H9 (cell line): ENCODE measurements at places on chromosomes 13 and 19. TPM values are rescaled to one million over a fixed set of nuclear protein-coding genes. Genes with fewer than 3 reads are reported as not detected.

- DNase-seq, result no peak
- no peaks in the 10 kb centered on the region for H3K27me3 ChIP-seq
- H3K27ac ChIP-seq, result no peak overlapping the region
Measured at GRCh38 chr13:109199280-109199679, 569.9 kb downstream of the MYO16 start.

GRCh38 chr13:20772401-20773131 is 1.2 kb downstream of the EEF1AKMT1 start:
- no peaks in the 10 kb centered on the region for H3K27me3 ChIP-seq
- peak overlapping the region; percentile 90 for H3K4me3 ChIP-seq
- peaks cover 39% of the 10 kb centered on the region for H3K36me3 ChIP-seq
- H3K27ac ChIP-seq, result no peak overlapping the region
- H3K4me1 ChIP-seq, result no peaks in the 10 kb centered on the region

- H3K4me3 ChIP-seq, result peak overlapping the region; percentile 88
- no peaks in the 10 kb centered on the region for H3K27me3 ChIP-seq
- H3K36me3 ChIP-seq, result peaks cover 20% of the 10 kb centered on the region
- no peak for DNase-seq
- no peak overlapping the region for H3K27ac ChIP-seq
Measured at GRCh38 chr19:17718550-17718946, 732 bp upstream of the MAP1S start.

Gene HSH2D
- 1.8 and 2.3 TPM in 2 replicates for total RNA-seq

- H3K4me1 ChIP-seq, result no peaks in the 10 kb centered on the region
- no peaks in the 10 kb centered on the region for H3K36me3 ChIP-seq
- H3K27ac ChIP-seq, result no peak overlapping the region
- DNase-seq, result no peak
Measured at GRCh38 chr13:111868716-111869115, 198.2 kb upstream of the SOX1 start.

Gene OVOL3
- total RNA-seq, result not detected in 2 replicates

DNA sequence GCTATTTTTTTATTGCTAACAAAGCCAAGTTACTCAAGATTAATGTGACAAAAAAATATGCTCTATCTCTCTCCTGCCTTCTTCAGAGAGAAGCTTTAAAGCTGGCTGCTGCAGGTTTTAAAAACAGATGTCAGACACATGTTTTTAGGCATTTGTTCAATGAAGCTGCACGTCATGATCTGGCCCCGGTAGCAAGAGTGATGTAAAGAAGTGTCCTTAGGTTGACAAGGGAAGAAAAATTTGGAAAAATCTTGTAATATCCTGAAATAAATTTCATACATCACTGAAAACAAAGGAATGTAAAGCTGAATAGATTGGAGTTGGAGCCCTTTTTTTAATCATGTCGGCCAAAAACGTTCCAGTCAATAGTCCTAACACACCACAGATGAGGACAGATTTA is 531.4 kb upstream of the NBEA start:
- no peaks in the 10 kb centered on the region for H3K27me3 ChIP-seq
- no peak for DNase-seq
- H3K4me1 ChIP-seq, result no peaks in the 10 kb centered on the region
- H3K4me3 ChIP-seq, result no peak overlapping the region

DNA sequence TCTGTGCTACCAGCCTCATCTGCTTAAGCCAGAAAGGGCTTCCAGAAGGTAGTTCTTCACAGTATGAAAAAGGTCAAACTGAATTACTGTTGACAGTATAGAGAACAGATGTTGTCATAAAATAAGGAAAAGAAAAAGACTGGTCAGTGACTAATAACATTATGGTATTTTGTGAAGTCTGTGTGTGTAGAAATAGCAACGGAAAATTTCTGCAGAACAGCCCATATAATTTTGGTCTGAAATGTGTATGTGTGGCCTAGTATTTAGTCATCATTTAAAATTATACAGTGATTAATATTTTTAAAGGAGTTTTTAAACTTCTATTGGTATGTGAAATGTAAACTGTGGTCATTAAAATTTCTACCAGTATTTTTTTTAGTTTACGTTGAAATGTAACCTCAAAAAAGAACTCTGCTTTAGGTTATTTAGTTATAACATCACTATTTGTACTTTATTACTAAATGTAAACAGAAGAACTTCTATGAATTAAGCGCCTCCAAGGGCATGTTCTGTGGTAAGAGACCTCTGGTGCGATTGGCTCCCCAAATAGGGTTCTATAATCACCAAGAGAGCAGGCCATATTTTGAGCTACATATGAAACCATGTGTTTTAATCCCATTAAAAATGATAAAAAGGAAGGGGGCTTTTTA is 3.3 kb upstream of the GPR183 start:
- H3K4me3 ChIP-seq, result no peak overlapping the region
- H3K4me1 ChIP-seq, result no peaks in the 10 kb centered on the region; the same call in 1 of the 2 replicates
- peaks cover 6% of the 10 kb centered on the region; the same call in 1 of the 2 replicates for H3K36me3 ChIP-seq
- peaks cover 3% of the 10 kb centered on the region; the same call in 1 of the 2 replicates for H3K27me3 ChIP-seq
- H3K27ac ChIP-seq, result no peak overlapping the region

DNA sequence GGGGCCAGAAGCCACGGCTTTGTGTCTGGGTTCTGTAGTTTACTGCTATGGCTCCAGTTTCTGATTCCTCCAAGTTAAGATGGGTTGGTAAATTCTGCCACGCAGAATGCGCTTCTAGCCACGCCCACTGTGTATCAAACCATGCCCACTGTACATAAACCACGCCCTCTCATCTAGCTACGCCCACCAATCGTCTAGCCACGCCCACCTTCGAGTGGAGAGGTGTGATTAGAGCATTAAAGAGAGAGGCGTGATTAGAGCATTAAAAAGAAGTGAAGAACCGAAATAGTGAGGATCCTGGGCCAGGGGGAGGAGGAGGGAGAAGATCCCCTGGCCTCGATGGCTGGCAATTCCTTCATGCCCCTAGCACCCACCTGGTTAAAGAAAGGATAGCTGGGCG is 43.7 kb upstream of the ADGRE5 start:
- H3K27me3 ChIP-seq, result no peaks in the 10 kb centered on the region

DNA sequence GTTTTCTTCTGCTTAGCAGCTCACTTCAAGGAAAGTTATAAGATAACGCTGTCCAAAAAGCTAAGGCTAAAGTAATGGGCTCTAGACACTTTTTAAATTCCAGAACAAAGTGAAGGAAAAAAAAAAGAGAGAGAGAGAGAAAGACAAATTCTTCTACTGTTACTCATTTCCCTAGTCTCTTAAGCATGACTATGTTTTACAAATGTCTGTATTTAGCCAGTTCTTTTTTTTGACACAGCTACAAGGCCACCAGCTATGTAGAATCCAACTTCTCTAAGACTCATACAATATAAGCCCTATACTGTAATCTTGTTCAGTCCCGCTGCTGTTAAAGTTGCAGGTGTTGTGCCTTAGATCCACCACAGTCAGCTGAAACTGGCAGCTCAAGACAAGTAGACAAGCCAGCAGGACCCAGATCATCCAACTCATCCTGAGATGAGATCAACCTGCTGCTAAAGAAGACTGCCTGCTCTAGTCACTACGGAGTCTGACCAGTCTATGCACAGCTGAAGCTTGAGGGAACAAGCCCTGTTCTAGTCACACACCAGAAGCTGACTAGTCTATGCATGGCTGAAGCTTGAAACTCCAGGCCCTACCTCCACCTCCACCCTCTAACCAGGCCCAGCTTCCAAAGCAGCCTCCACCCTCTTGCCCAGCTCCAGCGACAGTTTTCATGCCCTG is 10.3 kb upstream of the ZNF83 start:
- no peaks in the 10 kb centered on the region for H3K27me3 ChIP-seq
- no peak overlapping the region for H3K27ac ChIP-seq
- DNase-seq, result no peak
- no peak overlapping the region; the same call in 2 of the 3 replicates for H3K4me3 ChIP-seq

DNA sequence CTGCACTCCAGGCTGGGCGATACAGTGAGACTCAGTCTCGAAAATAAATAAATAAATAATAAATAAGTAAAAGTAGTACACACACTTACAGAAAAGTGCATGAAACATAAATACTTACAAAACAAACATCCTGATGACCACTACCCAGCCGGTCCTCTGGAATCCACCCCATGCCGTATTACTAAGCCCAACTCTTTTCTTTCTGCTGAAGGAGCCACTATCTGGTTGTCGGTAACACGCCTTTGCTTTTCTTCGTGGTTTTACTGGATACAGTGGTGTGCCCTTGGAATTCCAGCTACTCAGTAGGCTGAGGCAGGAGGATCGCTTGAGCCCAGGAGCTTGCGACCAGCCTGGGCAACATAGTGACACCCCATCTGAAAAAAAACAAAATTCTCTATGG is 39.4 kb downstream of the CELF5 start:
- no peak overlapping the region for H3K27ac ChIP-seq
- DNase-seq, result no peak
- no peaks in the 10 kb centered on the region for H3K36me3 ChIP-seq
- H3K4me3 ChIP-seq, result no peak overlapping the region

DNA sequence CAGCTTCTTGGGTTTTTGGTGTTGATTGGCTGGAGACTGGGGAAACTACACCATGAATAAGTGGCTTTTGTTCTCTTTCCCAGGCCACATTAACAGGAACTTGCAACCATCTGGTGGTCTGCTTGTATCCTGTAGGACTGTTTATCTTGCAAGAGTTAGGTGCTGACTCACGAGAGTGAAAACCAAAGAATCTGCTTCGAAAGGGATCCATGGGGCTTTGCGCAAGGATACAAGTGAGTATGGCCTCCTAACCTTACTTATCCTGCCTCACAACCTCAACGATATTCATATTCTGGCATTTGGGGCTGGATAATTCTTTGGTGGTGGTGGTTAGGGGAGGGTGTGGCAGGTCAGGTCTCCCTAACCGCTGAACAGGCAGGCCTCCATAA is 4.7 kb upstream of the SIGLECL1 start:
- no peak overlapping the region for H3K4me3 ChIP-seq
- no peaks in the 10 kb centered on the region for H3K4me1 ChIP-seq
- no peak for DNase-seq
- H3K27me3 ChIP-seq, result no peaks in the 10 kb centered on the region
- no peaks in the 10 kb centered on the region; the same call in 1 of the 3 replicates for H3K36me3 ChIP-seq

GRCh38 chr19:35931874-35932202 is 4.3 kb upstream of the LRFN3 start:
- H3K4me1 ChIP-seq, result no peaks in the 10 kb centered on the region
- peak overlapping the region; percentile 75 for H3K4me3 ChIP-seq
- peak overlapping the region; percentile 21 for H3K27ac ChIP-seq
- H3K36me3 ChIP-seq, result no peaks in the 10 kb centered on the region

DNA sequence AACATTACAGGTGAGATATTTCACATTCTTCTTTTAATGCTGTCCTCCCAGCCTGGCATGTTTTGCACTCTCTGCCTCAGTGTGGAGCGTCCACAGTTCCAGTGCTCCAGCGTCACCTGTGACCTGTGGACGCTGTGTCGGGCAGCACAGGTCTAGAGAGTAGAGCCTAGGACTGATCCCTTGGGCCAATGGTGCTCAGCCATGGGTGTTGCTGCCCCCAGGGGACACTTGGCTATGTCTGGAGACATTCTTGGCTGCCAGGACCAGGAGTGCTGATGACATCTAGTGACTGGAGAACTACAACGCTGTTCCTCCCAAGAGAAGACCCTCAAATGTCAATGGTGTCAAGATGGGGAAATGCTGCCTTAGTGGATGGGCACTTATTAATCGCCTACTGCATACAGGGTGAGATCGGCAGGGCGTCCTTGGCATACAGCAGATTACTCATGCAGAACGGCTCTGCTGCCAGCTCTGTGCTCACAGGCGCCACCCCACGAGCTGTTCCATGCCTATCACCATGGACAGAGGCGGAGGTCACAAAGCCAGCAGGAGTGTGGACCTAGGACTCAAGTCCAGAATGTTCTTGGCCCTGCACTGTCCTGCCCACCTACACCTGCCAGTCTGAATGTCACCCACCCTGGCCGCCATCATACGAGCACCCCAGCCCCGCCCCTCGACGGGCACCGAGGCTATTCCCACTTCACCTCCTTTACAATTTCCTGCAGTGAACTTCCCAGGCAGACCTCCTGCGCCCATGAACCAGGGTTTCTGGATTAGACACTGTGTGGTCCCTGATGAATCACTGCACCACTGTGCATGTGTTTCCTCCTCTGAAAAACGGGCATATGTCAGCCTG is 13.9 kb upstream of the MADCAM1 start:
- no peak for DNase-seq
- H3K27ac ChIP-seq, result no peak overlapping the region
- no peak overlapping the region for H3K4me3 ChIP-seq
- no peaks in the 10 kb centered on the region; the same call in 1 of the 2 replicates for H3K4me1 ChIP-seq
- no peaks in the 10 kb centered on the region for H3K27me3 ChIP-seq
- H3K36me3 ChIP-seq, result peaks cover 10% of the 10 kb centered on the region

Gene RGL3
- 58.5 and 65.9 TPM in 2 replicates for total RNA-seq

DNA sequence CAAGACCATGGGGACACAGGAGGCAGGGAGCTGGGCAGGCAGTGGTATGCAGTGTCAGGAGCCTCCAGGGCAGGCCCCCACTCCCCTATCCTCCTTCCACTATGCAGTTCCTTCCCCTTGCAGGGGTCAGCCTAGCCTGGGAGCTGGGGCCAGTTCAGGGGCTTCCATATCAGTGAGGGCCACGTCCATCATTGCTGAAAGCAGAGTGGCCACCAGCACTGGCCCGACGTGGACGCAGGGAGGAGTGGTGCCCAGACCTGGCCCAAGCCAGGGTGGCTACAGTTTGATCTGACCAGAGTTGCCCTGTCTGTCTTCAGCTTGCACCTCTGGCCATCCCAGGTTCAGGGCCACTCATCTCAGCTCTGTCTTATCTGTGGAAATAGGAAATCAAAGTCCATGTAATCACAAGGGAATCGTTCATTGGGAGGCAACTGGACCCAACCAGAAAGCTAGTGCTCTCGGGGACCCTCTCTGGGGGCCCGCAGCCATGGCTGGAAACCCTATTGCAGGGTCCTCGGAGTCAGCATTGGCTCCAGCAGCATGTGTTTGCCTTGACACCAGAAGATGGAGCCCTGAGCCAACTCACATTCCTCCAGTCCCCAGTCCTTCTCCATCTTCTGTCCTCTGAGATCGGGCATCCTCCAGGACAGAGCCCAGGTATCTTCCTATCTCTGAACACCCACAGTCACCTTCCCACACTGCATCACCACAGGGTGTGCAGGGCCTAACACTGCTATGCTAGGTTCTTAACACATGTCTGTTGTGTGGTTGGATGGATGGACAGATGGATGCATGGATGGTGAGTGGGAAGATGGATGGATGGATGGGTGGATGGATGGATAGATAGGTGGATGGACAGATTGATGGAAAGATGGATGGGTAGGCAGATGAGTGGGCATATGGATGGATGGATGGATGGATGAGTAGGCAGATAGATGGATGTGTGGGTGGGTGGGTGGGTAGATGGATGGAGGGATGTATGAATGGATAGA is 75.7 kb upstream of the KCTD15 start:
- DNase-seq, result no peak
- H3K36me3 ChIP-seq, result no peaks in the 10 kb centered on the region
- no peak overlapping the region for H3K4me3 ChIP-seq
- no peaks in the 10 kb centered on the region for H3K27me3 ChIP-seq

GRCh38 chr13:20848203-20848602 is 54.3 kb downstream of the XPO4 start:
- no peaks in the 10 kb centered on the region for H3K27me3 ChIP-seq
- H3K27ac ChIP-seq, result no peak overlapping the region

Gene ZNF415
- 10.3 and 12.3 TPM in 2 replicates for total RNA-seq

- H3K27ac ChIP-seq, result no peak overlapping the region
- no peaks in the 10 kb centered on the region for H3K27me3 ChIP-seq
- no peaks in the 10 kb centered on the region for H3K4me1 ChIP-seq
- H3K4me3 ChIP-seq, result no peak overlapping the region
- no peak for DNase-seq
Measured at GRCh38 chr13:109971456-109972090, 185.2 kb upstream of the IRS2 start.
